Osteocyte (in vitro differentiated cells): ENCODE measurements at places on chromosomes 1 and 21. TPM values are rescaled to one million over a fixed set of nuclear protein-coding genes. Genes with fewer than 3 reads are reported as not detected.
A peak's percentile ranks its signal among the peaks of the same experiment; 100 is the strongest.

- DNase-seq = peak; percentile 85
Measured at GRCh38 chr21:42496839-42497202, 797 bp upstream of the RSPH1 start.

CTSS gene
- 4.4 and 6.9 TPM in 2 replicates for total RNA-seq

SHISAL2A gene
- not detected in 2 replicates for total RNA-seq

TMPRSS2 gene
- 0.21 and 1.7 TPM in 2 replicates for total RNA-seq

- DNase-seq = no peak
Measured at GRCh38 chr1:181079382-181079781, 9.1 kb upstream of the IER5 start.

- no peak for DNase-seq
Measured at GRCh38 chr1:189212606-189213005, 1265.1 kb downstream of the BRINP3 start.

GRCh38 chr21:37642493-37642892 is 273.8 kb downstream of the KCNJ6 start:
- DNase-seq = no peak

DNA sequence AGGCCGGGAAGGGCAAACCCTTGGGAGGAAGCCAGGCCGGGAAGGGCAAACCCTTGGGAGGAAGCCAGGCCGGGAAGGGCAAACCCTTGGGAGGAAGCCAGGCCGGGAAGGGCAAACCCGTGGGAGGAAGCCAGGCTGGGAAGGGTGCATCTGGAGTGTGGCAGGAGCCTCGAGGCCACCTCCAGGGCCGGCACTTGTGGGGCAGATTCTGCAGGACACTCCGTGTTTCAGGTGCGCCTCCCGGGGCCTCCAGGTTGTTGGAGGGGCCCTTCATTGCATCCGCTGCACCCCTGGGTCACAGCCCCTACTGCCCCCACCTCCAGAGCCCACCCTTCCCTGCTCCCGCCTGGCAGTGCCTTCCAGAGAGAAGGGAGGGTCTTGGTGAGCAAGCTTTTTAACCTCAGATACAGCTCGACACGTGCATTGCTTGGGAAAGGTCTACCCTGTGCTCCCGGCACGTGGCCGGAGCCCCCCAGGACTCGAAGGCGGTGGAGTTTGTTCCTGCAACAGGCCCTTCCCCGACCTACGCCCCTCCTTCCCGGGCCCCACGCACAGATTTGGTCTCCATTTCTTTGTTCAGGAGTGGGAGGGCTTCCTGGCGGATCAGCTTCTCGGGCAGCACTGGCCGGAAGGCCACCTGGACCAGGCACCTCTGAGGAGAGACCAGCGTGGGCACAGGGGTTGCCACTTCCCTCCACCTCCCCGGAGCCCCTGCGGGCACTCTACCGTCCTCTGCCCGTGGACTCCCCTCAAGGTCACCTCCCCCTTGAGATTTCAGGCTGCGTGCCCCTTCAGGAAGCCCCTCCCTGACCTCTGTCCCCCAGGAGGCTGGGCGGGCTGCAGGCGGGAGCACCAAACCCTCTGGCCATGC is 9.4 kb upstream of the TMEM52 start:
- no peak for DNase-seq

DNA sequence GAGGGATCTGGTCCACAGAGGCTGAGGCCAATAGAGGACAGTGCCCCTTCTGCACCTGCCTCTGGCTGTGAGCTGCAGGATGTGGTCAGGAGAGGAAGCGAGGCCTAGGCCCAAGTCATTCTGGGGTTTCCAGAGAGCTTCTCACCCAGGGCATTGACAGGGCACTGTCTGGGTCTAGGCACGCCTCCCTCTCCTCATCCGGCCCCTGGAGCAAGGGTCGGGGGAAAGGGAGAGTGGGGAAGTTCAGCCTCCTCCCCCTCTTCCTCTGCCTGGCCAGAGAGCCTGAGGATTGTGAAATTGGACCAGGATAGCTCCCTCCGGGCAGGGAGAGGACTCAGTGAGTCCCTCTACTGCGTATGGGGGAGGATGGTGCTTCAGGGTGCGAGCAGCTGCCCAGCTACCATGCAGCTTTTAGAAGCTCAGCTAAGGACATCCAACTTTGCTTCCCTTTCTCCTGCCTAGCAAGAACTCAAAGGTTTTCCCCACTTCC is 6.3 kb upstream of the INAVA start:
- DNase-seq = no peak

- DNase-seq = no peak
Measured at GRCh38 chr1:154445040-154445472, 39.9 kb downstream of the IL6R start.

PAPPA2 gene
- total RNA-seq = 0.35 TPM in 1 of 2 replicates, not detected in the other

PANK4 gene
- total RNA-seq = 34.1 and 34.4 TPM in 2 replicates

- no peak for DNase-seq
Measured at GRCh38 chr1:21307210-21307609, 16.9 kb upstream of the ECE1 start.

DNA sequence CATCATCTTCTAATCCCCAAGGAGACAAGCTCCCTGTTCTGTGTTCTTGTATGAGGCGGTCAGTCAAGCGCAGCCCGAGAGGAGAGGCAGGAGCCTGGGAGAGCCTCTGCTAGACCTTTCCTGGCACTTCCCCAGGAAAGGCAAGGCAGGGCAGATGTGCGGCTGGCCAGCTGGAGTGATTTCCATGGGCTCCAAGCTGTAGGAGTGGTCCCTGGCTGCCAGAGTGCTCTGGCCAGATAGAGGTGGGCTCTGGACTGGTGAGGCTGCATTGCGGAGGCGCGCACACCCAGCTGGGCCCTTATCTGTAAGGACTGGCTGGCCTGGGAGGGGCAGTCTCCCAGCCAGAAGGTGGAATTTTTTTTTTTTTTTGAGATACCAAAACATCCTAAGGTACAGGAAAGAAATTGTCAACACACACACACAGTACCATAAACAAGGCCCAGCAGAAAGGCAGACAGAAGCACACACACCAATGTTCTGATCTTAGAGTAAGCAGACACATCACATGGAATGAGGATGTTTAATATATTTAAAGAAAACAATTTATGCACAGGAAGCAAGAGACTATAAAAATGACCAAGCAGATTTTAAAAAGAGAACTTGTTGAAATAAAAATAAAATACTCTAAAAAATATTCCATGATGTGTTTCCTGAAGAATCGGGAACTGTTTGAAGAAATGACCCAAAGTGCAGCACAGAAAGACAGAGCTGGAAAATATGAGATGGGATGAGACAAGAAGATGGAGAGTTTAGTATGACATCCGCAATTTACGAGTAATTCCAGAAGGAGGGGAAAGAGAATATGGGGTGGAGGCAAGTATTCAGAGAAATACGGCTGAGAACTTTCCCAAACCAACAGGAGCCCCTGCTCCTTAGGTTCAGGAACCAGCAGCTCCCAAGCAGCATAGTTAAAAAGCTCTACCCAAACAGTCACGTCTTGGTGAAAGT is 13.4 kb downstream of the IBA57 start:
- no peak for DNase-seq

DNA sequence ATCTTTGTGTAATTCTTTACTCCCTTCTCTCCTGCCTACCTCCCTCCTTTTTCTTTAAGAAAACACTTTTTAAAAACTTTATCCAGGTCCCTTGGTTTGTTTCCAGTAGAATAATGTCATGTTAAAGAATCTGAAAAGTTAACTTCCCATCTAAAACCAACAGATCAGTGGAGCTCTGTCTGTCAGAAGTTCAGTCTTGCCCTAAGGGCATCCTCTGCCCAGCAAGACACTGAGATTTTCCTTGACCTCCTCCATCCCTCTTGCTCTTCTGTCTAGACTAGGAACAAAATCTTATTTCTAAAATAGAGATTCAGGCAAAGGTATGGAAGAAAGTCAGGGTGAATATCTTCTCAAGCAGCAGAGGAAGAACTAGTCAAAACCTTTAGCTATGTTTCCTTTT is 5.7 kb upstream of the GNL2 start:
- no peak for DNase-seq

TEDDM1 gene
- total RNA-seq = not detected in 2 replicates

ESPN gene
- 0.31 TPM in 1 of 2 replicates, not detected in the other for total RNA-seq

GRCh38 chr1:111412839-111413238 is 14.7 kb downstream of the OVGP1 start:
- no peak for DNase-seq

INSRR gene
- total RNA-seq = 0.08 and 0.21 TPM in 2 replicates

VANGL2 gene
- 16.4 and 17.7 TPM in 2 replicates for total RNA-seq

DNA sequence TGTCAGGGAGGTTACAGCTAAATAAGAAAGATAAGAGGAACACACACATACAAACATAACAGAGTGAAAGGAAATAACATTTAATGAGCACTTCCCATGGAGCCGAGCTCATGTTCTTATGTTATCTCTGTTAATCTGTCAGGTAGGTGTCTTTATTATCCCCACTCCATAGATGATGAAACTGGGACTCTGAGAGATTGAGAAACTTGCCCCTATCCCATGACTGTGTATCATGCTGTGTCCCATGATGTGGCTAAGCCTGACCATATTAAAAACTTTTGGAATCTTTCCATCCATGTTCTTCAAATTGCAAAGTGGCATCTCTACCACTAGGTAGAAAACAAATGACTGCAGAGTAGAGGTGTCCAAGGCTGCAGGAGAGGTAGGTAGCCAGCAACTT is 285.2 kb upstream of the SGIP1 start:
- no peak for DNase-seq

- DNase-seq = peak; percentile 6
Measured at GRCh38 chr1:160369087-160369486, 2.2 kb downstream of the NHLH1 start.

- no peak for DNase-seq
Measured at GRCh38 chr1:36392836-36393235, 4.9 kb downstream of the LSM10 start.

UMODL1 gene
- 0.68 TPM in 1 of 2 replicates, not detected in the other for total RNA-seq

GRCh38 chr1:221303623-221304022 is 424.4 kb downstream of the HLX start:
- no peak for DNase-seq

- DNase-seq = no peak
Measured at GRCh38 chr1:77539519-77540142, 142.8 kb downstream of the ZZZ3 start.

GRCh38 chr1:24108334-24109165 is 3.4 kb downstream of the MYOM3 start:
- DNase-seq = no peak

PGBD5 gene
- 1.0 and 1.1 TPM in 2 replicates for total RNA-seq

FCAMR gene
- total RNA-seq = not detected in 2 replicates

DNA sequence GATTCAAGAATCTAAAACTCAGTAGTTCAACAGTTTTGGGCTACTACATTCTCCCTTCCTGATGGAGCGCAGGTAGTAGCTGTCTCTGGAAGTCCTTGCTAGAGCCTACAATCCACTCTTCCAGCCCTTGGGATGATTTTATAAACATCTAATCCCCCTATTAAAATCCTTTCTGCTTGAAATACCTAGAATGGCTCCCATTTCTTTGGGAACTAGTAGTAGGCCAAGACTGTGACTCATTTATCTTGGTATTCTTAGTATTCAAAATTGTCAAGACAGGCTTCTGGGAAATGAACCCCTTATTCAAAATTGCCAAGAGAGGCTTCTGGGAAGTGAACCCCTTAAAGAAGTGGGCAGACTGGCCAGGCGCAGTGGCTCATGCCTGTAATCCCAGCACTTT is 142.5 kb upstream of the FGGY start:
- no peak for DNase-seq

- DNase-seq = no peak
Measured at GRCh38 chr1:27399251-27400025, 7.0 kb downstream of the GPR3 start.

NKAIN1 gene
- total RNA-seq = 1.9 and 2.2 TPM in 2 replicates

DOP1B gene
- 14.3 and 16.5 TPM in 2 replicates for total RNA-seq

DNA sequence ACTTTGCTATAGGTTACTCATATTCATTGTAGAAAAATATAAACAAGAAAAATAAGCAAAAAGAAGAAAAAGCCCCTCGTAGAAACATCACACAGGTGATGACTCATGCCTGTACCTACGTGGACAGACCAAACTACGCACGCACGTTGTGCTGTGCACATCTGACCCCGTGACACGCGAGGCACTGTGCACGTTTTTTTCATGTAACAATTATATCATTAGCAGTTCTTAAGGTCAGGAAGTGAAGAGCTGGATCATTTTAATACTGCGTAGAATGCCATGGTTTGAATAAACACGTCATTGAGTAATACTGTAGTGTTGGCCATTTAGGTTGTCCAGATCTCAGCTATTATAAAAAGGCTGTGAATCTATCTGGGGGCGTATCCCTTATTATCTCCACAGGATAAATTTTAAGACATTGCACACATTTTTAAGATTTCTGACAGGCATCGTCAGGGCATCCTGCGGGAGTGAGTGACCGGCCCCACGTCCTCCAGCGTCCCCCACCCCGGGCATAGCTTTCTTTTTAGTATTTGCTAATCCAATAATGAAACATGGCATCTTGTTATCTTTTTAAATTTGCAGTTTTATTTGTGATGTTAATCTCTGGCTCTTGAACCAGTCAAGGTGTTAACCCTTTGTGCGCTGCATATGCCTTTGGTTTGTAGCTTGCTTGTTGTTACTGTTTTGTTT is 23.4 kb upstream of the ADARB1 start:
- DNase-seq = no peak

LCE3C gene
- total RNA-seq = not detected in 2 replicates

GRCh38 chr1:16215882-16216753 is 3.7 kb upstream of the ARHGEF19 start:
- DNase-seq = no peak

DNA sequence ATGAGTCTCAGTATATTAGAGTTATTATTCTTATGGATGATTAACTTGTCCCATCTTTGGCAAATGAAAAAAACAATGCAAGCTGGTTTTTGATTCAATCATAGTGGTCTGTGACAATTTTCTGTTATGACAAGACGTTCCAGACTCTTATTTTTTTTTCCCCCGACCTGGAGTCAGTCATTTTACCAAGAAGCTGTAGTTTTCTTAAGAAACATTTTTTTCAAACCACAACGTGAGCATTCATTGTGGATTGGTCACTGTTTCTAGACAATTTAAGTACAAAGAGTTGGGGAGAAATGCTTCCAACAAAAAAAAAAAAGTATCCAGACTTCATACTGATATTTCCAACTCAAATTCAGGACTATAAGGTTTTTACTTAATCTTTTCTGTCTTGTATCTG is 8.0 kb upstream of the ANGPTL3 start:
- DNase-seq = no peak

DNA sequence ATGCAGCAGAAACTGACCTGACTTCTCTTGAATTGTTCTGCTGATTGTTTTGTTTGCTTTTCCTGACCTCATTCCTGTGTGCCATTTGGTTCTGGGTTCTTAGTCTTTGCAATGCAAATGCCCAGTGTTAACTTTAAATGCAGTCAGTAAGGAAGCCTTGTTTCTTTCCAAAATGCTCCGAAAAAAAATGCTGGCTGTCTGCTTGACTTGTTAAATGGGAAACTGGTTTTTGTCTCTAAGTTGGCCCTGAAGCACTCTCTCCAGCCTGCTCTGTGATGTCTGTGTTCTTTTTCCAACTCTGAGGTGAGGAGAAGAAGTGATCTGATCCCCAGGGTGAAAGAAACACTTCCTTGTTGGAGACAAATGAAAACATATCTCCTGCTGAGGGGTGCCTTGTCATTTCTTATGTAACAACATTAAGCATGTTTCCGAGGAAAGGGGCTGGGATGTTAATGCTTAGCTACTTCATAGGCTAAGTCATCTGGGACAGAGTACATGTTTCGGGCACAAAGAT is 256.3 kb upstream of the ADGRL4 start:
- DNase-seq = no peak

GRCh38 chr1:6351480-6352137 is 42.0 kb downstream of the ACOT7 start:
- no peak for DNase-seq

ERICH3 gene
- total RNA-seq = not detected in 2 replicates
